ENCODE measurements at places on chromosomes 6 and 20.
A peak's percentile ranks its signal among the peaks of the same experiment; 100 is the strongest.

- DNase-seq = no peak
These were observed 96.9 kb downstream of the PAK5 start for GRCh38 chr20:9741996-9742395.

DNA sequence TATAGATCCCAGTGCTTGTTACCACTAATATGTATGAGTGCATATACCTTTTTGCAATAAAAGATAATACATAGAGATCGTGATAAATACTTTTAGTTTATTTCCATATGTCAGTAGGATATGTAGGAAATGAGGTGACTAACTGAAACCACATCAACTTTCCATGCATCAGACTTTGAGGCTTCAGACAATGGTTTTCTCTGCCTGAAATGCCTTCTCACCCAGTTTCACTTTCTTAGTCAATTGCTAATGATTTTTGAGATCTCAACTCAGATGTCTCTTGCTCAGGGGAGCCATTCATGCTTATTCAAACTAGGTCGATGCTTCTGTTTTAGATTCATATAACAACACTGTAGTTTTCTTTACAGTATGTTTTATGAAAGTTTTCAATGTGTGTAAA lies 626.6 kb upstream of the ADGRB3 start:
- peak; percentile 16 for DNase-seq

DNA sequence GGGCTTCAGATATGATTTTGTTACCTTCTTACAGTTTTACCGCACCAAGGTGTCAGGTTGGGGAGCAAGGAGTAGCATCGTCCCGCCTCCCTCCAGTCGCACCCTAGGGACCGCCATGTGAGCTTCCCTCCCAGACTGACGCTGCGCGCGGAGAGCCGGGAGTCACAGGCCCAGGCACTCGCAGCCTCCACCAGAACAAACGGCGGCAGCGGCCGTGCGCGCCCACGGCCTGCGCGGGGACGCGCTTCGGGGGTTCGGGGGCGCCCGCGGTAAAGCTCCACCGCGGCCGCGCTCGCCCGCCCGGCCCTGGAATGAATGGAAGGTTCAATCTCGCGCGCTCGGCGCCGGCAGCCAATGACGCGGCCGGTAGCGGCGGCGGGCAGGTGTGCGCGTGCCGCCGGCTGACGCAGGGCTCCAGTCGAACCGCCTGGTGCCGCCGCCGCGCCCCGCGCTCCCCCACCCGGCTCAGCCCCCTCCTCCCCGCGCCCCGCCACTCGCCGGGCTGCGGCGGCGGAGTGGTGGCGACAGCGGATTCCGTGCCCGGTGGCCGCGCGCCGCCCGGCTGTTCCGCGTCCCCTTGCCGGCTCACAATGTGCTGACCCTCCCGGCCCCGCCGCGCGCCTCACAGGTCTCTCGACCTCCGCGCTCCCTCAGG lies 16.5 kb upstream of the LIN28B start:
- DNase-seq = peak; percentile 26

DNA sequence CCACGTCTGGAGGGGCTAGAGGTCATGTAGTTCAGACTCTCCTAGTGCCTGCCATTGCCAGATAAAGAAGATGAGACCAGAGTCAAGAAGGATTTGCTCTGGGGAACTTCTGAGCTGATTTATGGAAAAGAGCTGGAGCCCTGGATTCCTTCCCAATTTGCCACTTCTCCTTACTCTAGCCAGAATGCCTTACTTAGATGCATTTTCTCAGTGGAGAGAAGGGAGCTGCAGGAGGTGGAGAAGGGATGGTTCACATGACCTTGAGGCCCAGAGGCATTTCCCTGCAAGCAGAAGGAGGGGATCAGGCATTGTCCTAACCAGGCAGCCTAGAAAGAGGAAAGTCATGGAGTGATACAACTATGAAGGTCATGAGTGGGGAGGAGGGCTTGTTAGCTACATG lies 122.2 kb downstream of the UNC5CL start:
- peak; percentile 27 for DNase-seq

DNA sequence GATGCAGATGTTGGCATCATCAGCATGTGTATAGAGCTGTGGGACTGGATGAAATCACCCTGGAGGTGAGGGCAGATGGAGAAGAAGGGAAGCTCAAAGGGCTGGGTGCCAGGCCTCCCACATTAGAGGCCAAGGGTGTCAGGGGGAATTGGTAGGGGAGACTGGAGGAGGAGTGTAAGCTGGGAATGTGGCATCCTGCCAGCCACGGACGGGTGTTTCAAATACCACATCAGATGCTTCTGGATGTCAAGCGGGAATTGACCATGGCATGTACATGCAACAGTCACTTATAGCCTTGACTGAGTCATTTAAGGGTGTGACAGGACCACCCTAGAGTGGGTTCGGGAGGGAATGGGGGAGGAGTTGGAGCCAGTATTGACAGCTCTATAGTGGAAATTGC lies 9.6 kb downstream of the ERGIC3 start:
- peak; percentile 25 for DNase-seq

GRCh38 chr6:2582268-2582667 lies 168.5 kb downstream of the MYLK4 start:
- no peak for DNase-seq

GRCh38 chr20:5430670-5431069 lies 113.9 kb upstream of the PROKR2 start:
- DNase-seq = no peak

- no peak for DNase-seq
These were observed 108.6 kb downstream of the OPN5 start for GRCh38 chr6:47890326-47890875.

GRCh38 chr6:36177166-36177565 lies 19.4 kb upstream of the BRPF3 start:
- DNase-seq = no peak

DNA sequence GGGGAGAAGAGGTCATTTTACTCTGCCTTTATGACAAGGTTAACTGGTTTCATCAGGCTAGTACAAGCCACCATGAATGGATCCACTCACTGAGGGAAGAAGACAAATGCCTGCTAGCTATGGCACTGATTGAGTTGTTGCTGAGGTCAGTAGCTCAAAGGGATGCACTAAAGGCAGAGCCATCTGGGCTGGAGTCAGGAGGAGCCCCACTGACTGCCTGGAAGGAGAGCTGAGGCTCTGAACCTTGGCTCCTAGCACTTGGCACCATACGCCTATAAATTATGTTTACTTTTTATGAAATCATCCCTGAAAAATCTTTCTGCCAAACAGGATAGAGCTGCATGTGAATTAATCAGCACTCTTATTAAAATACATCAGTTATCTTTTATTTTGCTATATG lies 104.6 kb downstream of the DTD1 start:
- DNase-seq = no peak

DNA sequence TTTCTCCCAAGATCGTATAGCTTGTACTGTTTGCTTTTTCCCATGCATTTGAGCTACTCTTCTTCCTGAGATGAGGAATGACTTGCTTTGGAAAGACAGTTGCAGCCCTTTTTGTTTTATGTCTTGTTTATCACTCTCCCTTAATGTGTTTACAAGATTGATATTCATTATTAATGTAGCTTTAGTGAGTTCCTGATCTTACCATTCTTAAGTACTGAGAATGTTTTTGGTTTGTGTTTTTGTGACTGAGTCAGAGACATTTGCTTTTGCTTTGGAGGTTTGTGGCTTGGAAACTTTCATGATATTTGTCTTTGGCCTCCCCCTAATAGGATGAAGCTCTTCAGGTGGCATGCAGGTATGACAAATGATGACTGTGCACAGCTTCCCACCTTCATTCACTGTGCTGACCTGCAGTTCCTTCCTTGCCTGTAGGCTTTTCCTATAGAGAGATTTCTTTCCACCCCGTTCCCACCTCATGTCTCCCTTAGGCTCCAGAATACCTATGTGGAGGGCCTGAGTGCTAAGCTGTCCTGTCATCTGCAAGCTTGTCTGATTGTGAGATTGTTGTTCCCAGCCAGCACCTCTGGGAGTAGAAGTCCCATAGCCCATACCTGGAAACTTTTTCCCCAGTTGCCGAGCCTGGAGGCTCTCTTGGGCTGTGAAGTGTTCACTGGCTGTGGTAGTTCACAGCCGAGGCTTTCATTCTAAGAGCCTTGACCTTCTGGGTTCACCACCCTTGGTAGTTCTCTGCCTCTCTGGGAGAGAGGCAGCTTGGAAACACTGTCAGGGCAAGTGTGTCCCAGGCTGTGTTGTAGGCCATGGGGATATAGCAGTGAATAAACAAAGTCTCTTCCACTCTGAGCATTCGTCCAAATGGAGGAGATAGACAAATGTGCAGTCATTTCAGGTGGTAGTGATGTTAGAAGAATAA lies 27.1 kb downstream of the CDS2 start:
- peak; percentile 40 for DNase-seq

- DNase-seq = no peak
These were observed 64.9 kb downstream of the FOXO3 start for GRCh38 chr6:108625581-108625980.

- peak; percentile 64 for DNase-seq
These were observed 319.0 kb downstream of the HACE1 start for GRCh38 chr6:104540743-104541142.

GRCh38 chr6:72861935-72862432 lies 240.1 kb downstream of the KCNQ5 start:
- peak; percentile 44 for DNase-seq

DNA sequence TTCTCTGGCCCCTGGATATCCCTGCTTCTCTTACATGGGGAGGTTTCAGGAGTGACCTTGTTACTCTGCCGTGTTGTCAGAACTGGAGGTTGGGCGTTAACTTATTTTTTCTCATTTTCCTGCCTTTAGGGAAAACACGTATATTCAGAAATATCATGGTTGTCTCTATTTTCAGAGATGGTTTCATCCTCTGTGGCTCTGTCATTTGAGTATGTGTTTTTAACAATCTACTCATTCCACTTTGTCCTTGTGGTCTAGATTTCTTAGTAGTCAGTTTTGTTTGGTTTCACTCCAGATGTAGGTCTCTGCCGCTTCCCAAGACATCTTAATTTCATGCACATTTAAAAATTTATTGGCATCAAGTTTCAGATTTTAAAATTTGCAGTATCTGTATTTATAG lies 45.9 kb downstream of the KCNS1 start:
- no peak for DNase-seq

DNA sequence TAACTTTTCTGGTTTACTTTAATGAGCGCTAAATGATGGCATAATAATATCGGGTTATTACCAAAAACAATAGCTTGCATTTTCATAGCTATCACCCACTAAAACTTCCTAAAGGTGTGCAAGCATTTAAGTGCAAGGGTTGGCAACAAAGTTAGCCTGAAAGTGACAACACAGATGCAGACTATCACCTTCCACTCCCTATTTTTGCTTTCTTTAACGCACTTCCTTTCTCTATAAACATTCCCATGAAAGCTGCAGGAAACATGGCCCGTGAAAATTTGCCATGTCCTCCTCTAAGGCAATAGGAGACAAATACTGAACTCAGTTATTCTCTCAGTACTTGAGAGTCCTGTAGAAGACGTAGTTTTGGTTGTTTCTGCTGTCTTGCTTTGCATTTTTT lies 2.7 kb downstream of the MYCT1 start:
- no peak for DNase-seq

DNA sequence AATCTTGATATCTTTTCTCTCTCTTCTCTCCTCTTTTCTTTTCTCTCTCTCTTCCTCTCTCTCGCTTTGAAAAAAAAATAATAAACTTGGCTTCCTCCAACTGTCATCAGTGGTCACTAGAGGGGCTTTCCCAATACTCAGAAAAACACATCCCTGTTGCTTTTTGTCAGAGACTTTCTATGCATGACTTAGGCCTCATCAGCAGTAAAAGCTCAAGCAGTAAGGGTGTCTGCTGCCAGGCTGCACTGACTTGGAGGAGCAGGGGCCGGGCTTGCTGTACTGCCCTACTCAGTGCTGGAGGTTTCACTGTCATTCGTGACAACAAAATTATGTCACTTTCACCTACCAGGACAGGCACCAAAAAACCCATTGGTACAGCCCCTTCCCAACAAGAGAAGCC lies 272.0 kb downstream of the ADGB start:
- no peak for DNase-seq

GRCh38 chr6:3334555-3334954 lies 75.8 kb downstream of the PSMG4 start:
- peak; percentile 49 for DNase-seq

- no peak for DNase-seq
These were observed 106.4 kb upstream of the KCNG1 start for GRCh38 chr20:51129147-51129776.

- no peak for DNase-seq
These were observed 35.2 kb upstream of the SLC22A2 start for GRCh38 chr6:160293844-160294243.

DNA sequence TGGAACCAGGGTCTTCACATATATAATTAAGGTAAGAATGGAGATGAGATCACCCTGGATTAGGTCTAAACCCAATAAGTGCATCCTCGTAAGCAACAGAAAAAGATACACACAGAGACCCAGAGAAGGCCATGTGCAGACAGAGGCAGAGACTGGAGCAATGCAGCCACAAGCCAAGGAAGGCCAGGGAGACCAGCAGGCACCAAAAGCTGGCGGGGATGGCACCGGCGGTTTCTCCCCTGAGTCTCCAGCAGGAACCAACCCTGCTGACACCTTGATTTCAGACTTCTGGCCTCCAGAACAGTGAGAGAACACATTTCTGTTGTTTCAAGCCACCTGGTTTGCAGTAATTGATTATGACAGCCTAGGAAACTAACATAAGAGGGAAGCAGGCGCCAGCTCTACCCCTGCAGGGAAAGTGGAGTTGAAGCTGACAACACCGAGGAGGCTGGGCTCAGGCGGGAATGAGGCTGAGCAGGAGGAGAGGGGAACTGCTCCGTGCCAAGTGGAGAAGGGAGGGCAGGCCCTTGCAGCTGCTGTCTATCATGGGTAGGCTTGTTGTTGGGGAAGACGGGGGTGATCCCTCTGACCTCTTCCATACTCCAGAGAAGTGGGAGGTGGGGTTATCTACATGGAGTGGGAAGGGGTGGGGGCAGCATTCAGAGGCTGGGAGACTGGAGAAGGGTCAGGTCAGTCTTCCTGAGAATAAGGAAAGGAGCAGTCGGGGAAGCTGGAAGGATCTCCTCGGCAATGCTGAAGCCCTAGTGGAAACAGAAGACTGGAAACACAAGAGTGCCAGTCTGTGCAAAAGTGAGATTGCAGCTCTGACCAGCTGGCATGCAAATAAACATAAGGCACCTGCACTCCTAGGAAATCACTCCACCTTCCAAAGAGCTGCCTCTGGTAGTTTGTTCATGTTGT lies 72.7 kb downstream of the NFATC2 start:
- DNase-seq = no peak

GRCh38 chr6:1187293-1188131 lies 124.4 kb upstream of the FOXQ1 start:
- no peak for DNase-seq

DNA sequence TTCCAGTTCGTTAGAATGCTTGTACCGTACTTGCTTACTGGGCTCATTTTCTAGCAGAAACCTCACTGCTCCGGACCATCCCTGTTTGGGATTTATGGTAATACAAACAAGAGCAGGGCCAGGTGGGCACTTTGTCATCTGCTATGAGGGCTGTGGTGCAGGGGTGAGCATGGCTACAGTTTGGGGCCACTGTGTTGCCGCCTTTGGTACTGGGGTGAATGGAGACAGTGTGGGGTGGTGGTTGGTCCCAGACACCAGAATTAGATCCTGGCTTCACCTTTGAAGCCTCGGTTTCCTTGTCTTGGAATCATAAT lies 95.0 kb downstream of the TOX2 start:
- DNase-seq = no peak

DNA sequence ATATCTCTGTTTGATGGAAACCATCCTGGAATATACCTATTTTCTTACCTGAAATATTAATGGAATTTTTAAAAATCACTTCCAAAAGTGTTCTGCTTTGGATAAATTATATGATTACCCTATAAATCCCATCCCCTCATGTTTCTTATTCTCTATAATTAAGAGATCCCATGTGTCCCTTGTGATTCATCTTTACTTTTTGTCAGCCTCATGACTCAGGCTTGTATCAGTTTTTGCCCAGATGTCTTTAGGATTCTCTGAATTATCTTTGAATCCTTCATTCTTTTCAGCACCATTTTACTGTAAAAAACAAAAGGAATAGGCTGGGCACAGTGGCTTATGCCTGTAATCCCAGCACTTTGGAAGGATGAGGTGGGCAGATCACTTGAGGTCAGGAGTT lies 804.5 kb upstream of the CITED2 start:
- no peak for DNase-seq

Data from astrocyte of the hippocampus (primary cell).